Mucosa of gallbladder (tissue), 1 donor: ENCODE measurements at places on chromosomes 6 and 20. TPM values are rescaled to one million over a fixed set of nuclear protein-coding genes. Genes with fewer than 3 reads are reported as not detected.
A peak's percentile ranks its signal among the peaks of the same experiment; 100 is the strongest.

GRCh38 chr6:162706232-162706631 lies 21.3 kb downstream of the PRKN start:
- DNase-seq = peak; percentile 67

- DNase-seq = no peak
Measured at GRCh38 chr6:38024908-38025307, 205.4 kb downstream of the ZFAND3 start.

DNA sequence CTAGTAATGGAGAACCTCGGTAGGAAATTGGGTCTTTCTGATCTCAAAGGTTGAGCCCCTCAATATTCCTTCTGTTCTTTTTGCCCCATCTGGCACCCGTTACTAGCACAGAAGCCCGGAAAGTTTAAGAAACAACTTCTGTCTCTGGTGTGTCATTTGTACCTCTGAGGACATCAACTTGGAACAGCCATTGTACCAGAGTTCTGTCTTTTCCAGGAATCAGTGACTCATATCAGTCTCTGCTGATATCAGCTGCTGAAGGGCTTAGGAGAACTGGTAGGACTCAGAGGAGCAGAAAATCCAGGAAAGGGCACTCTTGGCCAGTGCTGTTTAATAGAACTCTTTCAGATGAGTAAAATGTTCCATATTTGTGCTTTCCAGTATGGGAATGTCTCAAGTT lies 78.3 kb upstream of the CHD6 start:
- no peak for DNase-seq

DNA sequence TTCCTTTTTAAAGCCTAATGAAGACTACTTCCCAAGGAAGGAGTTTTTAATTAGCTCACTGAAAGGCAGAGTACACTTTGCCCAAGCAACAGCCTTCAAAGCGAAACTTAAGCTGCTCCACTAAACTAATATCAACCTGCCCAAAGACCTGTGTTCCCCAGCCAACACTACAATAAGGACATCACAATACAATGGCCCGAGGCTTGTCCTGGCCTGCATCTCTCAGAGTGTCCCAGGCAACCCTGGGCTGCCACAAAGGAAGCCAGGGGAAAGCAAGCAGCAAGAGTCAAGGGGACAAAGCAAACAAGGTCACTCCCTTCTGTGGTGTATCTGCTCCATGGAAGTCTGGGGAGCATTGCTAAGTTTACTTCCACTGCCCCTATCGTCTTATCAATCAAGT lies 52.3 kb downstream of the PIGU start:
- DNase-seq = no peak

The ANGPT4 gene
- total RNA-seq = 0.20 TPM

- DNase-seq = no peak
Measured at GRCh38 chr6:20965915-20966314, 431.7 kb downstream of the CDKAL1 start.

The MDFI gene
- total RNA-seq = 7.3 TPM

The TNFRSF6B gene
- 3.2 TPM for total RNA-seq

The HLA-F gene
- total RNA-seq = 87.3 TPM

The OTOR gene
- total RNA-seq = not detected

The LTB gene
- total RNA-seq = 4.9 TPM

- DNase-seq = no peak
Measured at GRCh38 chr6:51141080-51141479, 322.4 kb downstream of the TFAP2B start.

The RUNX2 gene
- total RNA-seq = 5.3 TPM

The ADGRF4 gene
- total RNA-seq = 0.52 TPM

GRCh38 chr6:127030111-127030510 lies 88.4 kb upstream of the RSPO3 start:
- no peak for DNase-seq

- DNase-seq = no peak
Measured at GRCh38 chr20:57632286-57632685, 12.1 kb upstream of the ZBP1 start.

DNA sequence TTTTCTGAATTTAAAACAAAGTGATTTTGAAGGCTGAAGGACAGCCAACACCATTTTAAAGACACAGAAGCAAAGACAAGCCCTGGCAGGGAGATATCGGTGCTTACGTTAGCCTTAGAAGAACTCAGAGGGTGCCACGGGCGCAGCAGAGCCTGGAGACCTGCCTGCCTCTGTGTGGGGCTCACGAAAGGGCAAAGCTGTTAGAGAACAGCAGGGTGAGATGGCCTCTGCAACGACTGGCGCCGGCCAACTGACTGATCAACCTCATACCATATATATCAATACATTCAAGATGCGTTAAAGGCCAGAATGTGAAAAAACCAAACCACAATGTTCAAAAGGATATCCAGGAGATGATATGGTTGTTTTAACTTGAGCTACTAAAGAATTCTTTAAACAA lies 151.0 kb upstream of the RPS6KA2 start:
- no peak for DNase-seq

GRCh38 chr6:7590918-7591302 lies 912 bp downstream of the SNRNP48 start:
- no peak for DNase-seq

GRCh38 chr20:49750611-49751396 lies 37.1 kb upstream of the B4GALT5 start:
- DNase-seq = no peak

GRCh38 chr6:99736302-99736701 lies 129.7 kb downstream of the PRDM13 start:
- no peak for DNase-seq

The IL20RA gene
- total RNA-seq = 15.1 TPM

The MLN gene
- not detected for total RNA-seq

DNA sequence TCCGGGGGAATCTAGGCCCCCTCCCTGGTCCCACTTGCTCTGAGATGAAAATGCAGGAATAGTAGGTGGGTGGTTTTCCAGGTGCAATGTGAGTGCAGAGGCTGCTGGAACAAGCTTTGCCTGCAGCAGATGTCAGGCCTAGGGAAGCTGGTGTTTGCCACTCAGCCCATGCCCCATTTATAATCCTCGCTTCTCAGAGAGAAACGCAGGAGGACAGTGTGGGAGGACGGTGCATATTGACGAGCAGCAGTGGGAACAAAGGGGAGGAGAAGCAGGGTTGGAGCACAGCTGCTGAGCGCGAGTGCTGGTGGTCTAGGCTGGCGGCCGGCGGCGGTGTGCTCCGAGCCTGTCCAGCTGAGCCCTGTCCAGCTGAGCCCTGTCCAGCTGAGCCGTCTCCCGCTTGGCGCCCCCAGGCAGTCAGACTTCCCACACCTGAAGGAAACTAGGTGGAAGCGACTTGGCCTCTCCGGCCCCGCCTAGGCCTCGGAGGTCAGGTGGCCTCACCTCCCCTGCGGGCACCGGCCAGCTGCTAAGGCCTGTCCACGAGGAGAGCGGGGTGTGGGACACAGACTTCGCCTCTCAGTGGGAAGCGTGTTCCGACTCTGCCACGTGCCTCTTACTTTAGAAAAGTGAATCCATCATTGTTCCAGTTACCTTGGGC lies 49.7 kb upstream of the FRMD1 start:
- peak; percentile 9 for DNase-seq

- no peak for DNase-seq
Measured at GRCh38 chr6:158053377-158054313, 72.0 kb downstream of the SYNJ2 start.

The BPIFB2 gene
- 0.17 TPM for total RNA-seq

DNA sequence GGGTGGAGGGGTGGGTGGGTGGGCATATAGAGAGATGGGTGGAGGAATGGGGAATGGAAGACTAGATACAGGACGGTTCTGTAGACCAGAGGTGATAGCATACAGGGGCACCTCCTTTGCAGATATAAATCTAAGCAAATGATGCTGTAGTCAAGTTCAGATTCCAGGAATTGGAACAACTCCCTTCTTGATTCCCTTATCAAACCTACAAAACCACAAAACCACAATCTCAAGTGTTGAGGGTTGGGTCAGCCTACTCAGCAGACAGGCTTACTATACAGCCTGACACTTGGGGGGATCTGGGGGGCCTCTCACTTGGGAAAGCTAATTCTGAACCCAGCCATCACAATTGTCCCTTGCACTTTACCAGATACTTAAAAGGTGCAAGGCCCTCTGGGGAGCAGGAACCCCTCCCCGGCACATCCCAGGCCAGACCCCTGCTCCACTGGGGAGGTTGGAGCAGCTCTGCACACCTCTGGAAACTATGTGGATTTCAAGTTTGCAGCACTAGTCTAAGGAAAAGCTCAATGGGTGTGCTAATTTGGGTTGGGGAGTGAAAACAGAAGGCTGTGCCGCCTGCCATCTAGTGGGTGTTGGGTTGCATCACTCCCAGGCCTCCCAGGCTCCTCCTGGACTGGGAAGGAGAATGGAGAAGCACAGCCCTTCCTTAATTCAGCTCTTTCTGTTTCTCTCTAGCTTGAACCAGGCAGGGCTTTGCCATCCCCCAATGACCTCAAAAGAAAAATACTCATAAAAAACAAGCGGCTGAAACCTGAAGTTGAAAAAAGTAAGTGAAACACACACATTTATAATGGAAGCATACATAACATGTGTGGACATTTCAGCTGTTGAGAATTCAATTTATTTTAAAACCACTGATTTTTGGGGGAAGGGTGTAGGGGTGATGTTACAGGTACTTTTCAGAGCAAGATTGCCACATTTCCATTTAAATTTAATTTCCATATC lies 121.2 kb upstream of the LAMP5 start:
- peak; percentile 64 for DNase-seq

- DNase-seq = peak; percentile 94
Measured at GRCh38 chr6:47242483-47243386, 67.0 kb downstream of the TNFRSF21 start.

DNA sequence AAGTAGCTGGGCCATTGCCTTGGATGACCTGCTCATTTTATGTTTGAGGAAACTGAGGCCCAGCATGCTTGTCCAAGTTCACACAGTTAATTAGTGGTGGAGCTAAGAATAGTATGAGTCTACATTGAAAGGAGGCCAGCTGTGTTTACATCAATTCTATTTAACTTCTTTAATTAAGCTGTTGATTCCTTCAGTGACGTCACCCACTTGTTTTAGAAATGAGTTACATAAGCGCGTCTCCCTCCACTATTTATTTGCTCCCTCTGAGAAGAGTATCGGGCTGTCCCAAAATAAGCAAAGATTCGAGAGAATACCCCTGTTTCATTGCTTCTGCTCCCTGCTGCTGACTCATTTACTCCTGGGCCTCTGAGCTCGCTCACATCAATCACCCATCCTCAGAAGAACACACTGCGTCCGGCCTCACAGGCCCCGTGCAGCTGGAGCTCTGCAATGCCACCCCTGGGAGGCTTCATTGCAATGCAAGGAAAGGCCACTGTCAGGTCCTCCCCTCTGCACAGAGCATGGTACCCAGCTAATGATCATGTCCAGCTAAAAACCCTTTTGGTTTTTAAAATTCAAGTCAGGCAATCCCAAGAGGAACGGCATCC lies 74.8 kb upstream of the BMP2 start:
- no peak for DNase-seq

GRCh38 chr6:170265655-170266054 lies 25.2 kb downstream of the DLL1 start:
- DNase-seq = peak; percentile 88
